ENCODE measurements at places on chromosomes 3 and 15.
A peak's percentile ranks its signal among the peaks of the same experiment; 100 is the strongest.

DNA sequence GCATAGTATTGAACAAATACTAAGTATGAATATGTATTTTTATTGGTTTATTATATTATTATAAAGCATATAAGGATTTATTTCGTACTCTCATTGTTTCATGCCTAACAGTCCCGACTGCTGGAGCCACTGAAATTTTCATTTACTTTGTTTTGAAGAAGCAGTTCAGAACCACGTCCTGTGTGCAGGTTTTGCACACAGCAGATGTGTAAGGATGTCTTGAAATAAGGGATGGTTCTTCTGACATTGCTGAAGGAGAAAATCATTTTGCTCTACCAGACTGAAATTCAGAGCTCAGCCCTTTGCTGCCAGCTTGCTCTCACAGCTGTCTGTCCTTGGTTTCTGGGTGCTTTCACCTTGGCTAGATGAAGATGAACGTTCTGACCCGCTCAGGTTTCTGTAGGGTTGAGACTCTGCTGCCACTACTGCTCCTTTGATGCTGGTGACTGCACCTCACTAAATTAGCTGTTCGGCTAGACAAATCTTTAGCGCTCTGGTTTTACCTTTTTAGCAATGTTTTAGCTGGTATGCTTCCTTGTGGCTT lies 54.2 kb downstream of the UBE2E1 start:
- DNase-seq = no peak

DNA sequence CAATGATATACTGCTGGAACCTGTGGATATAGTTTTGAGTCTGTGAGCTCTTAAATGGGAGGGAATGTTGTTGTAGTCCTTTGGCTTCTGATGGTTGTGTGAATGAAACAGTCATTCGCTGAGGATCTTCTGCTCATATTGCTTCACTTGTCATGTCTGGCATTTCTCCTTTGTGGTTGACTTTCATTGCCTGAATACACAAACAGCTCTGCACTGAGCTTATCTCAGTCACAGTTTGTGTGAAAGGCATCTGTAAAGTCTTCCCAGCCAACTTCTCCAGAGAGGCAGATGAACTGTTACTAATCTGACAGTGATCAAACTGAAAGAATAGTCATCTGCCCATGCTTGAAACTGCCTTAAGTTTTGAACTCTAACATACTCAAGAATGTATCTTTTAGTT lies 59.8 kb downstream of the TMED3 start:
- DNase-seq = peak; percentile 31

GRCh38 chr15:28888900-28889299 lies 3.1 kb downstream of the APBA2 start:
- DNase-seq = no peak

DNA sequence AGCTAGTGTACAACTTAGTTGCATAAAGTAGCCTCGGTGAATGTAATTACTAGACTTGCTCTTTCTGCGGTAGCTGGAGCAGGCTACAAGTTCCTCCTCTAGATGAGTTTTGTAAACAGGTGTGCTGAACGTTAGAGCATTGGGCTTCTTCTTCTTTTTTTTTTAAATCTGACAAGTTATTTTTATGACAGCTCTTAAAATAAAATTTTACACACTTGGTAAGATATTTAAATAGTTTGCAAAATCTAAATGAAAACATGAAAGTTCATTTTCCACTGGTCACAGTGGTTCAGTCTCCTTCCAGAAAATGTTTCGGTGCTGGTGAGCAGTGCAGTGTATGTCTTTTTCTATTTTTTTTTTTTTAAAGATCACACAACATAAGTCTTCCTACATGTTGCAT lies 3.0 kb downstream of the CCR9 start:
- no peak for DNase-seq

DNA sequence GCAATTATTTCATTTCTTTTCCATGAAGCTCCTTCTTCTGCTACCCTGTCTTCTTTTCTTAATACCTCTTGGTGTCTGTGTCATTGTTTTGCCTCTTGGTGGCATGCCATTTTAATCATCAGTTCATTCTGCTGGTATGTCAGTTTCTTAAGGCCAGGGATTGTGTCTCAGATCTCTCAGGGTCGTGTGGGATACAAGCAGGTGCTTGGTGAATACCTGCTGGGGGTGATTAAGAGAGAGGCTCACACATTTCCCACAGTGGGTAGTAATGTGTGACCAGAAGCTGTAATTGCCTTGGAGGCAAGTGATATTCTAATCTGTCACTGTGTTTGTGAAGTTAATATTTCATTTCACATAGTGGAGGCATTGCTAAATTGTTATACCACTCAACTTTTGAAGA lies 361.4 kb upstream of the TRIM42 start:
- no peak for DNase-seq

GRCh38 chr3:69088063-69088462 lies 3.3 kb downstream of the ARL6IP5 start:
- no peak for DNase-seq

DNA sequence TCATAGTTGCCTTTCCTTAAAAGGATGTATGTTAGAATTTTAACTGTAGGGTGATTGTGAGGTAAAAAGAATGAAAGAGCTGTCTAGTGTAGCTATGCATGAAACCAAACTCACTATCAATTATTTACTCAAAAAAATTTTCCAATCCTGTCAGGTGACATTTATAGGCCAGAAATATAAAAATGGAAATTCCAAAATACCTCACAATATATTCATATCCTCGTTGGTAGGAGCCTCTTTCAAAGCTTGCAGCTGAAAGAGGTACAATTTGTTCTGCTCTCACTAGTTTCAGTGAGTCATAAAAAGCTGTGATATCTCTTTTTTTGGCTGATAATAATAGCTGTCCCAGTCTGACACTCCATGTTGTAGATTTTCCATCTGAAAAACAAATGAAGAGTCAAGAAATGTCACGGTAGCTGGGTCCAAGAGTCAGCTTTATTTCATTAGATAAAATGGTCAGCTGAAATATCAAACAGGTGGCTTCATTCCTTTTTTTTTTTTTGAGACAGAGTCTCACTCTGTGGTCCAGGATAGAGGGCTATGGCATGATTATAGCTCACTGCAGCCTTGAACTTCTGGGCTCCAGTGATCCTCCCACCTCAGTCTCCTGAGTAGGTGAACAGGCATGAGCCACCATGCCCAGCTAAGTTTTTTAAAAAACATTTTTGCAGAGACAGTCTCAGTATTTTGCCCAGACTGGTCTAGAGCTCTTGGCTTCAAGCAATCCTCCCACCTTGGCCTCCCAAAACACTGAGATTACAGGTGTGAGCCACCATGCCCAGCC lies 50.8 kb upstream of the XRN1 start:
- DNase-seq = no peak

Measured in stromal cell of bone marrow (primary cell).